ENCODE measurements at places on chromosomes 4 and X.

GRCh38 chr4:28093071-28093470, 1232.4 kb downstream of the STIM2 start:
- DNase-seq, result no peak

DNA sequence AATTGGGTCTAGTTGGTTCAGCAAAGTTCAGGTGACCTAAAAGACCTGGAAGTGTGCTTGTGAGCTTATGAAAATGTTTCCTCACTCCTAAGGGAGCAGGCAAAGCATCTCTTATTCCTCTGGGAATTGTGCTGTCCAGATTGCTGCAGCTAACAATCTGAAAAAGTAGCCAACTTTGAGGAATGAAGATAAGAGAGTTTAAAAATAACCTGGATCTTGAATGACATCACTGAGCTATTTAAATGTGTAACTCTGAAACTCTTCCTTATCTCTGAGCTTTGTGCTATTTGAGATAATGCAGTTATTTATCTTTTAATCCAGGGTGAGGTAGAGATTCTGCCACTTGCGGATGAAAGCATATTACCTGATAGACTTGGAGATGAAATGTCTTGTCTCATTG, 384.8 kb downstream of the PPP4R3C start:
- DNase-seq, result no peak

DNA sequence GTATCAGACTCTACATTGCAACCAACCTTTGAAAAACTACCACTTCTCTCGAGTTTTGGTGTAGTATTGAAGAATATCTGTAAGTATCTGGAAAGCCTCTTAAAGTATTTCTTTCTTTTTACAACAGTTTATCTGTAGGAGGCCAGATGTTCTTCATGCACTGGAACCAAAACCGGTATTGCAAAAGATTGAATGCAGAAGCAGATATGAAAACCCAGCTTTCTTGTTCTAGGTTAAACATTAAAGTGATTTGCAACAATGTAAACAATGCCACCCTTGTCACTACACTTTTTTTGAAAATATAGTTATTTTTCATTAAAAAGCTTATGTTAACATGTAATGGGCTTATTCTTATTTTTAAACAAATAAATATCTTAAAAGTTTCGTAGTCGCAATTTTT, 27.2 kb downstream of the PLS3 start:
- no peak for DNase-seq

GRCh38 chrX:130578906-130579305, 177.1 kb downstream of the RBMX2 start:
- no peak for DNase-seq

GRCh38 chr4:73523126-73523525, 41.6 kb downstream of the AFM start:
- no peak for DNase-seq

DNA sequence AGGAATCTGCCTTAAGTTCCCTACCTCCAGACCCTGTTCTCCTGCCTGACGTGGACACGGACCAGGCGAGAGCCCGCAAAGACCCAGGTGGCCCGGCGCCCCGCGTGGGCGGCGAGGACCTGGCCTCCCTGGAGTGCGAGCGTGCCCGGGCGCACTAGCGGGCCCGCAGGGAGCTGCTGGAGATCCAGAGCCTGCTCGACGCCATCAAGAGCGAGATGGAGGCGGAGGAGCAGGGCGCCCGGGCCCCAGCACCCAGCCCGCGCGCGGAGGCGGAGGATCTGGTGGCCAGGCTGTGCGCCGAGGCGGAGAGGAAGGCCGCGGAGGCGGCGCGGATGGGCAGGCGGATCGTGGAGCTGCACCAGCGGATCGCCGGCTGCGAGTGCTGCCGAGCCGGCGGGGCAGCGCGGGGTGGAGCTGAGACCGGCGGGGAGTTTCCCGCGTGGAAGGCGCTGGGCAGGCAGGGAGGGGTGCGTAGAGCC, 18.2 kb downstream of the MRFAP1 start:
- peak; percentile 44 for DNase-seq

DNA sequence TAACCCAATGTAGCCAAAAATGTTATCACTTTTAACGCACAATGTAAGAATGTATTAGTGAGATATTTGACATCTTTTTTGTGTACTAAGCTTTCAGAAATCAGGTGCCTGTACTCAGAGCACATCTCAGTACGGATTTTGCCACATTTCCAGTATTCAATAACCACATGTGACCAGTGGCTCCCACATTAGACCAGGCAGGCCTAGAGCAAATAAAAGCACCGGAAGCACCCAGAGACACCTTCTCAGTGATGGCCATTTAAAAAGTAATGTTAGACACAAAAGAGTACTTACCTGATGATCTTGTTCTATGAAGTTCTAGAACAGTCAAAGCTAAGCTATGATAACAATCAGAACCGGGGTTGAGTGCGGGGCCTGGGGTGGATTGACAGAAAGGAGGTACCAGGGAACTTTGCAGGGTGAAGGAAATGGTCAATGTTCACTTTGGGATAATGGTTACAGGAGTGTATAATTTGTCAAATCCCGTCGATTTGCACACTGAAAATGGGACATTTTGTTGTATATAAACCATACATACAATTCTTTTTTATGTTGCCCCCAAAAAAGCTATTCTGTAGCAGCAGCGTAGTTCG, 1.2 kb downstream of the CTPS2 start:
- no peak for DNase-seq

DNA sequence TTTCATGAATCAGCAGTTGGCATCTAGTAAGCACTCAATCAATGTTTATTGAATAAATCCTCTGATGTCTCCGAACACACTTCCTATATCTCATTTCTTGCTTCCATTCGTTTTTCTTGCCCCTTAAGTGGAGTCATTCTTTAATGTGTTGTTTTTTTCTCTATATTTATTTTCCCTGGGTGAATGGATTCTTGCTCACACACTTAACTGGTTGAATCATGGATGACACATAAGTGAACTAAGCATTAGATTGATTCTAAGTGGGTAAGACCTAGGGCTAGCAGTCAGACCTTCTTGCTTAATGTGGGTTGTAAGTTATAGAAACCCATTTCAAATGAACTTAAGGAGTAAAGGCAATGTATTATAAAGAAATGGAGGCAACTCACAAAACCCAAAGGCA, 111.1 kb downstream of the RTL3 start:
- DNase-seq, result no peak

- no peak for DNase-seq
Observed at GRCh38 chrX:133307094-133307493, 88.9 kb upstream of the TFDP3 start.

DNA sequence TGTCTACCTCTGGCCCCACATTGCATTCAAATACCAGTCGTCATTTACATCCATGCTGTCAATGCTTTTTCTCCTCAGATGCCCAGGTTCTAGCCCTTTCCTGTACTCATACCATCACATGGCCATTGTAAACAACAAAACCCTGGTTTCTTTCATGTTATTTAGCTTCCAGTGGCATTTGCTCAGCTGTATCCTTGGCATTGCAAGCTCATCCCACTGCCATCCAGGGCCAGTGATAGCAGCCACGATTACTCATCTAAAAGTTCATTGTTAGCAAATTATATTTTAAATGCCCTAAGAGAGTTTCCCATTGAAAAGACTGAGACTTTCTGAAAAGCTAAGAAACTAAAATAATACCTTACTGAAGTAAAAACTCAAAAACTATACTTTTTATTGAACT, 34.0 kb downstream of the VEGFC start:
- no peak for DNase-seq

DNA sequence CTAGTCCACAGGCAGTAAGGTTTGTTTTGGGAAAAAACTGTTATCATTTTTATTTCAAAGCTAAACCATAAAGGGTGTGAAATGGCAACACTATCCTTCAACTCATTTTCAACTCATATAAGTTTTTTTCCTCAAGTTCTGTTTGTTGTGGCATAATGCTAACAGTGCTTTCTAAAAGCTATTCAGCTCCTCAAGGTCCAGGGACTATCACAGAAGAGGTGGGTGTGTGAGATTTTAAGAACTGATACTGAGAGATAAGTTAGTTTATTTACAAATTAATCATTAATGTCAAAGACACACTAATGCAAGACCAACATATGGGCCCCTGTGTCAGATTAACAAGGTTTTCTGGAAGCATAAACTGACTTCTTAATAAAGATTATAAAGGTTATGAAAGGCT, 11.8 kb downstream of the UGT2B15 start:
- no peak for DNase-seq

GRCh38 chr4:69214716-69215115, at the start of gene UGT2B11:
TSS of gene UGT2B11 (minus strand) at chr4:69214748. CDS start at chr4:69214722, 26 bp downstream.
- no peak for DNase-seq

DNA sequence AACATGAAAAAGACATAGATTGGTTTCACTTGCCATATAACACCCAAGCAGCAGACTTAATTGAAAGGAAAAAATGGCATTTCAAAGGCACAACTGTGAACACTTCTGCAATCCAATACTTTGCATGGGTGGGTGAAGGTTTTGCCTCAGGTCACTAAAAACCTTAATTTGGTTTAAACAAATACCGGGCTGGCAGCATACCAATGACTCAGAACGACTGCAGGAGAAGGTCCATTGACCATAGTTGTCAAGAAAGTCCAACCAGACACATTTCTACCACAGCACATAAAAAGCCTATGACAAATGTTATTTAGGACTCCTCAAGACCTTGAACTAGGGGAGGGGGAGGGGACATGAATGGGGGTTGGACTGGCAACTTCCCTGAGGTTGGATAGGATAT, 183.6 kb upstream of the TRPC5 start:
- DNase-seq, result no peak

DNA sequence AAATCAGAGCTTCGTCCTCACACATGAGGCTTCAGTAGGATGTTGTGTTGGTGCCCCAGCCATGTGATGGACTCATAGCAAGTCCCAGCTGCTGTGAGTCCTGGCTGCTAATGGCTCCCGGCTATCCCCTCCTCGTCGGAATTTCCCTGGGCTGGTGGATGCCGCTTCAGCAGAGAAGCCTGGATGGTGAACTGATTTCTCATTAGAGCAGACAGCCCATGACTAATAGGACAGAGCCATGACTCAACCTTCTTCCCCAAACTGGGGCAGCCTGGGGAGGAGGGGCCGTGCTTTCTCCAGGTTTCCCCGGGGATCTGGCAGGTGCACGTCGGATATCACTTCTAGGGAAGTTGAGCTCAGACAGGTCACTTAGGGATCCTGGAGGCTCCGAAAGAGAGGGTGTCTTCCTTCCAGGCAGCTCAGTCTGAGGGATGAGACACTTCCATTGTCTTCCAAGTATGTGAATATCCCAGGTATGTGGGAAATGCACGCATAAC, 112.7 kb downstream of the ASMT start:
- DNase-seq, result no peak

DNA sequence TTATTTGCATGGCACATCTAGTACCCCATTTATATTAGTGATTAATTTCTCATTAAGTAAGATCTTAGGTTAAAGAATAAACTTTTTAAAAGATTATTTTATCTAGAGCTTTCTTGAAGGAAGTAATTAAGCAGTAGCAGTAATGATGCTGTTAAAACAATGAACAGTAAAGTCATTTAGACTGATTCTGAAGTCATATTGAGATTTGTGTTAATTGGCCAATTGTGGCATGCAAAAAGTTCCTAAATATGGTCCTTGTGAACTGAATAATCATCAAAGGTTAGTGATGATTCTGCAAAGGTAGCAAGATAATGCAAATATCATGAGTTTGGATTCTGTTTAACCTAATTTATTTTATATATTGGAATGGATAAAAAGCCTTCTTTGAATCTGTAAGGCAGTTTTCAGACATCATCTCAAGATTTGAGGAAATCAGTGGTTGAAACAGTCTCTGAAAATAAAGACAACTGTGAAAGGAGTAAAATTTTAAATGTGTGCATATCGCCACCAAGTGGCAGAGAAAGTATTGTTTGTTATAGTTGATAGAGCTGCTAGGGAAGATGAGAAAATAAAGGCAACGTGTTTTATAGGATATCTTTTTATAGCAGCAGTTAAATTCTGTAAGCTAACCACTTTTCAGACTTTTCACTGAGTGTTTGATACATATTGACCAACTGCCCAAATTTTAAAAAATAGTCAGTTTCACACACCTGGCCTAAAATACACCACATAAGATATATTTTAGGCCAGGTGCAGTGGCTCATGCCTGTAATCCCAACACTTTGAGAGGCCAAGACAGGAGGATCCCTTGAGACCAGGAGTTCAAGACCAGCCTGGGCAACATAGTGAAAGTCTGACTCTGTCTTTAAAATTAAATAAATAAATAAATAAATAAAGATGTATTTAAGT, 79.6 kb downstream of the CCKAR start:
- no peak for DNase-seq

DNA sequence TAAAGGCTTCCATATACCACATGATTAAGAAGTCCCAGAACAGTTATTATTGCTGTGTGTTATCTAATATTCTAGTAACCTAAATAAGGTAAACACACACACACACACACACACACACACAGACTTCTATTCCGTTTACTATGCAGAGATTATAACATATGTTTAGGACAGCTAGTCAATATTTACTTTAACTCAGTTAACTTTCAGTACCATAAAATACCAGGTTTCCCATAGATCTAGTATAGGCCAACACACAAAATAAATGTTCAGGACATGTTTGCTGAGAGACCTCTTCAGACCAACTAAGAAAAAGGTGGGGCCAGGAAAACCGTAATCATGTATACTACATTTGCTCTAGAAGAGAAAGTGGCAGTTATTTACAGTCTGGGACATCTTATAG, 365.5 kb downstream of the KLHL13 start:
- DNase-seq, result no peak

DNA sequence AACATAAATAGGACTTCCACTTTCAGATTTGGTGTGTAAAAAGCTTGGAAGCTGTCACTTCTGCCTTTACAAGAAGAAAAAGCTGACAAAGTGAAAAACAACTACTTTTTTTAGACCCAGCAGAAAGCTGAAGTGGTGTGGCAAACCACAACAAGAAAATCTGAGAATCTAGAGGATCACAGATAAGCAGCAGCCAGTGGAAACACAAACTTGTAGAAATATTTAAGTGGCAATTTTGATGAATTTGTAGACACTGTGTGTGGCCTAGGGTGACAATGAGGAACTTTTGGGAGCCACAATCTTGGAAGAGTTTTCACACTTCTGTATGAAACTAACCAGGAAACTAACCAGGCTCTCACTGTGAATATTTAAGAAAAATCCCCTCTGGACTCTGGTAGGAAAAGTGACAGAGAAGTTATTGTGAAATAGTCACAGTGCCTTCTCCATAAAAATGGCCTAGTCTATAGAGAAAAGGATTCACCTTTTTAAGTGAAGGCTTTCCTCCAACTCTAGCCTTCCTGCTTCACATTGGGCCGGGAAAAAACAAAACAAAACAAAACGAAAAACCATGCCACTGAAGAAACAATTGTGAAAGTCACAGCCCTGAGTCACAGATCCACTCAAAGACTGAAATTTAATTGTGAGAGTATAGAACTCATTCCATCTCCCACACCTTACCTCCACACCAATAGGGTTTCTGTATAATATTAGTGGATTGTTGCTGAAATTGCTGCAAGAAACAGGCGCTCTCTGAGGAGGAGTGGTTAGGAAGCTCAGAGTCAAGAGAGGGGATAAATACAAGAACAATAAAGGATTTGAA, 26.7 kb upstream of the GUCY1A1 start:
- DNase-seq, result no peak

GRCh38 chr4:119299741-119300100, 22.2 kb downstream of the FABP2 start:
- DNase-seq, result no peak

- no peak for DNase-seq
Observed at GRCh38 chr4:3303923-3304710, 11.3 kb downstream of the RGS12 start.

GRCh38 chr4:185261946-185262345, 52.5 kb downstream of the SNX25 start:
- DNase-seq, result no peak

Measured in activated CD4-positive, alpha-beta T cell treated with anti-CD3 and anti-CD28 coated beads for 1 hour (primary cell).